ENCODE measurements at places on chromosomes 5 and 9.

- peaks cover 8% of the 10 kb centered on the region for H3K4me1 ChIP-seq
- no peaks in the 10 kb centered on the region for H3K27me3 ChIP-seq
- H3K36me3 ChIP-seq = peaks cover 65% of the 10 kb centered on the region
- H3K27ac ChIP-seq = no peak overlapping the region
Observed at GRCh38 chr9:86027767-86028166, 71.6 kb downstream of the GOLM1 start.

- peaks cover 12% of the 10 kb centered on the region for H3K36me3 ChIP-seq
- DNase-seq = no peak
- no peak overlapping the region for H3K4me3 ChIP-seq
- no peak overlapping the region for H3K27ac ChIP-seq
Observed at GRCh38 chr9:87152256-87152655, 204.9 kb upstream of the GAS1 start.

DNA sequence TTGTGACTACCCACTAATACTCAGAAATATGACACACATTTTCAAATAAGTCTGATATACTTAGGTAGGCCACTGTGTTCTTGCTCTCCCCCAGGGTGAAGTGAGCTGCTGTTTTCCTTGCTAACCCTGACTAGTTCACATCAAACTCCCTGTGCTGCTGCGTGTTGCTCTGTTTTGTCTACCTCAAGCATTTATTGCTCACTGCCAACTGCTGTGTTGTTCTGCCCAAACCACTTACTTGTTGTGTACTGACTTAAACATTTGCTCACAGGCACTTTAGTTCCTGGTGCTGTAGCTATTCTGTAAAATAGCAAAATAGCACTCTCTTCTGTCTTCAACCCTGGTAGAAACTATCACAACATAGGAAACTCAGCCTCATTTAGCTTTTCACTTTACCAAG, 255.7 kb downstream of the HCN1 start:
- H3K27ac ChIP-seq = no peak overlapping the region
- peaks cover 5% of the 10 kb centered on the region for H3K4me1 ChIP-seq
- no peak overlapping the region for H3K4me3 ChIP-seq
- no peaks in the 10 kb centered on the region for H3K36me3 ChIP-seq
- H3K27me3 ChIP-seq = no peaks in the 10 kb centered on the region

DNA sequence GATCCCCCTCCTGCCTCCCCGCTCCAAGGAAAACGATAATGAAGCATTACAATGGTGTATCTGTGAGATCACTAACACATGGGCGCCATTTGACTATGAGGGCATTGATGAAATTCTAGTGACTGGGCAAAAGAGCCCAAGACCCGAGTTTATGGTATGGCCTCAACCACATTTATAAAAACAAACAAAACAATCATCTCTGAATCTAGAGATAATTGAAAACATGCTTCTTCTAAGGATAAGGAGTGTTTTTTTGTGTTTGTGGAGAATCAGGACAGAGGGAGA, 100.9 kb upstream of the SEMA6A start:
- no peaks in the 10 kb centered on the region for H3K36me3 ChIP-seq
- no peak overlapping the region for H3K4me3 ChIP-seq
- peaks cover 12% of the 10 kb centered on the region for H3K4me1 ChIP-seq
- DNase-seq = no peak
- H3K27me3 ChIP-seq = no peaks in the 10 kb centered on the region

GRCh38 chr9:35666549-35666948, 1.6 kb upstream of the ARHGEF39 start:
- H3K36me3 ChIP-seq = no peaks in the 10 kb centered on the region
- no peaks in the 10 kb centered on the region for H3K27me3 ChIP-seq
- peak overlapping the region; percentile 96 for H3K27ac ChIP-seq
- no peak overlapping the region for H3K4me3 ChIP-seq

DNA sequence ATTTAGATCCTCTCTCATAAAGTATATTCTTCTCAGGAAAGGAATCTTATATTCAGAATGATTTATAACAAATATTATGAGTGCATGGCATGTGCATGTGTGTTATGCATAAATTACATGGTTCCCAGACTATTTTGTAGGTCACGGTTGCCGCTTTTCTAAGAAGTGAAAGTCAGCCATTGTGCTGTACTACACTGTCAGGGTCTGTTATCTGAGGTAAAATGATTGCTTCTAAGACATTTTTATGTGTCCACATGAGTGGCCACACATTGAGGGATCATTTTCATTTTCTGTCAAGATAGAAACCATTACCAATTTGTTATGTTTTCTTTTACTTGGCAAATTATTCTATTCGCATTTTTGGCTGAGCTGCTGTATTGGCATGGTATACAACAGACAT, 210.8 kb downstream of the CWC27 start:
- H3K27ac ChIP-seq = no peak overlapping the region
- no peak for DNase-seq

DNA sequence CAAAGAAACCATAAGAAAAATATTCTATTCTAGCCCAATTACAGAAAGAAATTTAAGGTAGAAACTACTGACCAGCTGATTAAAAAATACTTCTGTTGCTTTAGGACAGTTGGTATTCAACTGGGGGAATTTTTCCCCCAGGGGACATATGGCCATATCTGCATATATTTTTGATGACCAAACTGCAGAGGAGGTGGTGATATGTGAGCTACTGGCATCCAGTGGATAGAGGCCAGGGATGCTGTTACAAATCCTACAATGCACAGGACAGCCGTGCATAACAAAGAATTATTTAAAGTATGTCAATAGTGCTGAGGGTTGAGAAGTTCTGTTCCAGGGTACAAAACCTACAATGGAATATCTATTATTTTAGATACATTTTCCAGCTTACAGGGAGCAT, 24.0 kb downstream of the ZFR start:
- H3K4me1 ChIP-seq = peaks cover 10% of the 10 kb centered on the region
- DNase-seq = no peak
- H3K36me3 ChIP-seq = peaks cover 41% of the 10 kb centered on the region
- peak overlapping the region; percentile 13 for H3K27ac ChIP-seq
- no peaks in the 10 kb centered on the region for H3K27me3 ChIP-seq

GRCh38 chr9:2846115-2846514, 2.2 kb upstream of the PUM3 start:
- DNase-seq = no peak
- H3K27ac ChIP-seq = no peak overlapping the region
- H3K4me1 ChIP-seq = peaks cover 11% of the 10 kb centered on the region
- H3K4me3 ChIP-seq = no peak overlapping the region
- no peaks in the 10 kb centered on the region for H3K36me3 ChIP-seq

GRCh38 chr5:2293906-2294305, 411.2 kb upstream of the IRX4 start:
- no peak overlapping the region for H3K4me3 ChIP-seq
- H3K36me3 ChIP-seq = no peaks in the 10 kb centered on the region
- no peak overlapping the region for H3K27ac ChIP-seq
- H3K27me3 ChIP-seq = peaks cover 7% of the 10 kb centered on the region
- DNase-seq = no peak

DNA sequence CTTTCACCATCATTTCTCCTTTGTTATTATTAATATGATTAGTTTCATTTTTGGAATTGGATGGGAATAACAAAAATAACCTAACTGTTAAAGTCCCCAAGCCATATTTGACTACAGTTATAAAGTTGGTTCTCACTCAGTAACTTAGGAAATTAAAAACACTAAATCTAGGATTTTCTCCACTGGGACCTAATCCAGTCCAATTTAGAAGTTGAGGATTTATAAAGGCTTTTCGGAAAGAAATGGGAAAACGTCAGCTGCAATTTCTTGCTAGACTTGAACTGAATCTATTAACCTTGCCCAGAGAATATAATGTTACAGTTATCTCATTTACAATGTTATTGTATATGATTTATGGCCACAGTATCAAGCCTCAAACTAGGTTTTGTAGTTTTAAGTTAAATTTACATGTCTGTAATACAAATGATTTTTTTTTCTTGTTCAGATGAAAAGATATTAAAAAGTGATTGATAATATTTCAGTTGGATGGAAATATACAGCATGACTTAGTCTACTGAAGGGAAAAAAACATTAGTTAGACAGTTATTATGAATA, 524.3 kb upstream of the GRAMD2B start:
- H3K4me1 ChIP-seq = peaks cover 12% of the 10 kb centered on the region
- DNase-seq = no peak
- H3K27me3 ChIP-seq = no peaks in the 10 kb centered on the region
- H3K4me3 ChIP-seq = no peak overlapping the region
- H3K36me3 ChIP-seq = no peaks in the 10 kb centered on the region

- no peak overlapping the region for H3K27ac ChIP-seq
- no peak overlapping the region for H3K4me3 ChIP-seq
- peaks cover 24% of the 10 kb centered on the region for H3K27me3 ChIP-seq
- DNase-seq = no peak
Observed at GRCh38 chr9:98518556-98518955, 190.2 kb downstream of the GABBR2 start.

GRCh38 chr9:28024676-28025075, 451.4 kb upstream of the C9orf72 start:
- H3K4me3 ChIP-seq = no peak overlapping the region
- H3K27ac ChIP-seq = no peak overlapping the region
- peaks cover 2% of the 10 kb centered on the region for H3K27me3 ChIP-seq
- H3K4me1 ChIP-seq = peaks cover 8% of the 10 kb centered on the region

DNA sequence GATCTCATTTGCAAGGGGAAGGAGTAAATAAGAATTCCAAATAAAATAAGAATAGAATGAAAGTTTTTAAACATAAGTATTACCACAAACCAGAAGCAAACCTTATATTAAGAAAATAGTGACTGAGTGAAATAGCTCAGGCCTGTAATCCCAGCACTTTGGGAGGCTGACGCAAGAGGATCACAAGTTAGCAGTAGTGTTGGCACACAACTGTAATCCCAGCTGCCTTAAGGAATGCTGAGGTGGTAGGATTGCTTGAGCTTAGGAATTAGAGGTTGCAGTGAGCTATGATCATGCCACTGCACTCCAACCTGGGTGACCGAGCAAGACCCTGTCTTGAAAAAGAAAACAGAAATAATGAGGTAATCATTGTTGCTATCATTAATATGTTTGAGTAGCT, 47.0 kb downstream of the APC start:
- DNase-seq = no peak
- no peaks in the 10 kb centered on the region for H3K27me3 ChIP-seq
- no peaks in the 10 kb centered on the region for H3K4me1 ChIP-seq
- no peak overlapping the region for H3K4me3 ChIP-seq
- peaks cover 26% of the 10 kb centered on the region for H3K36me3 ChIP-seq

- H3K27me3 ChIP-seq = no peaks in the 10 kb centered on the region
- no peak for DNase-seq
- peaks cover 33% of the 10 kb centered on the region for H3K36me3 ChIP-seq
- no peak overlapping the region for H3K4me3 ChIP-seq
Observed at GRCh38 chr5:151051931-151052608, 28.8 kb downstream of the TNIP1 start.

DNA sequence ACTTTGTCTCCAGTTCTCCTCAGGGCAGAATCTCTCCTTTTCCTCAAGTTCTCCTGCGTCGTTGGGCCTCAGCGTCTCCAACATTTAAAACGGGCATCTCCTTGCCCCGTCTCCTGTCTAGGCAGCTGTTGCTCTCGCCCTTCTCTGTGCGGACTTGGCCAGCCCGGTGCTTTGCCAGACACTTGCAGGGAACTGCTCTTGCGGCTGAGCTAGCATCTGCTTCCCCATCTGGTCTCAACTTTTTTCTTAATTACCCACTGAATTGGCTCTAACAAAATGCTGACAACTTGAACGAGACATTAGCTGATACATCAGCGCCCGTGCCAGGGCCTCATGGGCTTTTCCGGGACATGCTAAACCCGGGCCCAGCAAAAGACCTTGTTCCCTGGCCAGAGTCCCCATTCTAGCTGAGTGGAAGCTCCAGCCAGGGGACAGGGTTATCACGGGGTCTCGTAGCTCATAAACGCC, 25.1 kb downstream of the ZNF618 start:
- no peaks in the 10 kb centered on the region for H3K27me3 ChIP-seq
- peaks cover 7% of the 10 kb centered on the region for H3K4me1 ChIP-seq
- no peak for DNase-seq
- H3K27ac ChIP-seq = peak overlapping the region; percentile 45
- peaks cover 71% of the 10 kb centered on the region for H3K36me3 ChIP-seq

DNA sequence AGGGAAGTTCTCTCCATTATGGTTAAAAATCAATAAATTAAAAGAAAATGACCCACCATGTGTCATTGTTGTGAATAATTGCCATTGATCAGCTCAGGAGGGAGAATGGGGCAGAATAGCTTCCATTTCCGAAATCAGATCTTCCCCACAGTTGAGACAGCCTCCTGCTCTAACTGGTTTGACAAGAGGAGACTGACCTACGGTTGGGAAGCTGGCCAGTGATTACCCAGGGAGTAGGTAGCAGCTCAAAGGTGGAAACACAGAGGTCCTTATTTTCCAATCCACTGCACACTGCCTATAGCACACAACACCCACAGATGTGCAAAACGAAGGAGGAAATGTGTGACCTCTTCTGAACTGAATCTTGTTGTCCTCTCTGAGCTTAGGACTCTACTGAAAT, 69.0 kb upstream of the DAPK1 start:
- H3K36me3 ChIP-seq = no peaks in the 10 kb centered on the region
- no peak overlapping the region for H3K4me3 ChIP-seq
- peaks cover 14% of the 10 kb centered on the region for H3K4me1 ChIP-seq
- H3K27ac ChIP-seq = no peak overlapping the region
- no peak for DNase-seq

GRCh38 chr5:123099514-123100151, 10.6 kb downstream of the PRDM6 start:
- H3K4me3 ChIP-seq = peak overlapping the region; percentile 73
- DNase-seq = peak; percentile 61
- H3K27ac ChIP-seq = no peak overlapping the region
- peaks cover 66% of the 10 kb centered on the region for H3K27me3 ChIP-seq
- peaks cover 8% of the 10 kb centered on the region for H3K36me3 ChIP-seq
- peaks cover 41% of the 10 kb centered on the region for H3K4me1 ChIP-seq

All from mesothelial cell of epicardium (in vitro differentiated cells).